ENCODE measurements at places on chromosomes 7 and 10.

GRCh38 chr7:113100121-113100603 lies 13.5 kb upstream of the GPR85 start:
- no peak for DNase-seq

DNA sequence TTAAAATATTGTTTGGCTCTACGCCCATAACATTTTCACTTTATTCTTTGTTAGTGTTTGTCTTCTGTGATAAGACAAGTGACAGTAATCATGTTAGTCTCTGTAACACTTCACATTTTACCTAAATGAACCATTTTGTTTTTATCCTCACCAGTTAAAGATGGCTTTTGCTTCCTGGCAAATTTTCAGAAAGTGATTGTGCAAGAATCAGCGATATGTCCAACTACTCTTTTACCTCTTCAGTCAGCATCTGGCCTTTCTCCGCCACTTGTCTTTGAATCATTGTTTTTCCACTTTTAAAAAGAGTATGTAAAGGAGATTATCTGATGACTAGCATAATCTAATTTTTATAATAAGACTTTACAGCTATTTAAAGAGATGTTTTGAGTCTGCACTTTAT lies 3.5 kb downstream of the DGKB start:
- DNase-seq, result no peak

GRCh38 chr7:11607686-11608085 lies 224.3 kb downstream of the THSD7A start:
- DNase-seq, result no peak

DNA sequence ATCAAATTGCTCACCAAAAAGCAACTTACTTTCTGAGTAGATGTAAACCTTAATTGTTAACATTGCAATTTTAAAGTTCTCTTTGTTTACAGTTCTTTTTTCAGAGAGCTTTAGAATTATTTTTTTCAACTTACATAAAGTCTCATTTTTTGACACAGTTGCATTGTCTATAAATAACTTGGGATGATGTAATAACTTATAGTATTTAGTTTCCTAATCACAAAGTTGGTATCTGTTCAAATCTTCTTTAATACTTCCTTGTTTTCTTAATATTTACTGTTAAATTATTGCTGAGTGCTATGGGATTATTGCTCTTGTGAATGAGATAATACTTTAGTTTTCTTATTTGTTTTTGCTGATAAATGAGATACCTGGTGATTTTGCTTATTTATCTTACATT lies 18.9 kb upstream of the SUV39H2 start:
- DNase-seq, result no peak

GRCh38 chr10:114482480-114483304 lies 78.4 kb upstream of the AFAP1L2 start:
- DNase-seq, result no peak

DNA sequence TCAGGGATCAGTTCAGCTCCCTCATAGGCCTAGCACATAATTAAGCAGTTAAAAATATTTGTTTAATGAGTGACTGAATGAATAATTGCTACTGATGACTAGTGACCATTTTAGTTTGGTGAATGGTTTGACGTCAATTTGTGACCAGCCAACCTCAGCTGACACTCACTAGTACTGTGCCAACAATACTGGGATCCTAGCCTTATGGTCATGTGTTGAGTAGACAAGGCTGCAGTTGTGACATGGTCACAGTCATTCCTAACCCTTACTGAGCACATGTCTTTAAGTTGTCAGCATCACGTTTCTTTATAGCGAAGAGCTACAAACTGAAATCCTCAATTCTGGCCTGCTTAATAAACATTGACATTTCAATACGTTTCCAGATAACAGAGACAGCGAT lies 86.9 kb upstream of the SLC26A5 start:
- no peak for DNase-seq

- DNase-seq, result no peak
Measured at GRCh38 chr7:44064791-44065430, 456 bp downstream of the PGAM2 start.

DNA sequence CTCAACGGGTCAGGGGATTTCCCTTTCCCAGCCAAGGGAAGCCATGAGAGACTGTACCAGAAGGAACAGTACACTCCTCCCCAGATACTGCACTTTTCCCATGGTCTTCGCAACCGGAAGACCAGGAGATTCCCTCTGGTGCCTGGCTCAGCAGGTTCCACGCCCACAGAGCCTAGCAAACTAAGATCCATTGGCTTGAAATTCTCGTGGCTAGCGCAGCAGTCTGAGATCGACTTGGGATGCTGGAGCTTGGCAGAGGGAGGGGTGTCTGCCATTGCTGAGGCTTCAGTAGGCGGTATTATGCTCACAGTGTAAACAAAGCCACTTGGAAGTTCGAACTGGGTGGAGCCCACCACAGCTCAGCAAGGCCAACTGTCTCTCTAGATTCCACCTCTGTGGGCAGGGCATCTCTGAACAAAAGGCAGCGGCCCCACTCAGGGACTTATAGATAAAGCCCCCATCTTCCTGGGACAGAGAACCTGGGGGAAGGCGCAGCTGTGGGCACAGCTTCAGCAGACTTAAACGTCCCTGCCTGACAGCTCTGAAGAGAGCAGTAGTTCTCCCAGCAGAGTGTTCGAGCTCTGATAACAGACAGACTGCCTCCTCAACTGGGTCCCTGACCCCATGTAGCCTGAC lies 29.6 kb downstream of the SLC16A12 start:
- DNase-seq, result no peak

- peak; percentile 73 for DNase-seq
Measured at GRCh38 chr7:105776068-105776790, 100.2 kb downstream of the ATXN7L1 start.

DNA sequence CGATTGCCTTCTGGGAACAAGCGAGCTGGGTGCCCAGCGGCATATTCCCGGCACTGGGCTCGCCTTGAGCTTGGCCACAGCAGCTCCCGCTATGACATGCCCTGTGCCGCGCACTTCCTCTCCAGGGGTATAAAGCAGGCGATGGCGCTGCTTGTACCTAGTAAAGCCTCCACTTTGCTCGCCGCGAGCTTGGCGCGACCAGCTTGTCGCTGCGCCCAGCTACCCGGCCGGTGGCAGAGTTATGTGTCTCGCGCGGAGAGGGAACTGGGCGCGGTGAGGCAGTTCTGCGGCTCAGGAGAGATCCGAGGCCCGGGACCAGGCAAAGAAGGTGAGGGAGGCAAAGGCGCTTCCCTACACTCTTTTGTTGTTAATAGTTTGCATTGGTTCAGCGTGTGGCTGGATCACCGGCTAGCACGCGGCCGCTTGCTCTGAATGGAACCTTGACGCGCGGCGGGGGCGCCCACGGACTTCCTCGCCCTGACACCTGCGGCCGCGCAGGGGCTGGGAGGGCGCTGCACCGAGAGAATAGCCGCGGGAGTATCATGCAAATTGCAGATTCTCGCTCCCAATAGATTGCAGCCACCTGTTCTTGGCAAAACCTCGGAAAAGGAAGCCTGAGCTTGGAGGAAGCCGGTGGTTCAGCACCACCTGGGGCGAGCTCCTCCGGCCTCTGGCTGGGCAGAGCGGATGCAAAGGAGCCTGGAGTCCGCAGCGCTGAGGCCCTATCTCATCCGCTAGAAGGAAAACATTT lies 3.0 kb upstream of the BUB3 start:
- DNase-seq, result no peak

DNA sequence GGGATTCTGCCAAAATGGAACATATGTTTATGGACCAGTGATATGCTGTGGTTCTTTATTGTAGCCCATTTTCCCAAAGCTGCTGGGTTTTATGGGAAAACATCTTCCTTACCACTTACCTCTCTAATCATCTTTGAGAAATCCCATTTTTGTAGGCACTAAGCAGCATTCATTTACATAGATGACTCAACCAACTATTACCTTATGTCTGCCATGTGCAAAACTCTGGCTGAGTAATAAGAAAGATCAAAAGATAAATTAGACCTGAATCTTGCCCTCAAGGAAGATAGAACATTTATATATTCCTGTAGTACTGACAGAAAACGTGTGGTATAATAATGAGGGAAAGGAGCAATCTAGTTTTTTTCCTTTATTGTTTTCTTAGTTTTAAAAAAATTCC lies 24.3 kb downstream of the CBLL1 start:
- DNase-seq, result no peak

GRCh38 chr10:45373576-45374349 lies at the start of gene ALOX5:
TSS of gene ALOX5 (plus strand) at chr10:45374216. CDS start at chr10:45374280, 64 bp downstream.
- DNase-seq, result no peak

DNA sequence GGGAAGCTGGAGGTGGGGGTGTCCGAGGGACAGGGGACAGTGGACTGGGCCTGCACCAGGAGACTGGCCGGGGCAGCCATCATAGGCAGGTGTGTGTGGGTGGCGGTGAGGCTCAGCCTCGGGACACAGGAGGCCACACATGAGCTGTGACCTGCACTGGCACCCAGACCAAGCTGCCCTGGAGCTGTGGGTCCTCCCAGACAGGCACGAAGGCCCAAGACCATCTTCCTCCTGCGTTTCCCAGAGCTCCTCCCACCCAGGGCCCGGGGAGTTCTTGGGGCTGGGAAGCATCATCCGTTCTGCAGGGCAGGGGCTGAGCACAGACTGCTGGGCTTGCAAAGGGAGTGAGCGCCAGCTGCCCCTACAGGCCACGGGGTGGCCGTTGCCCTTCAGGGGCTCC lies 87.4 kb downstream of the PDGFA start:
- DNase-seq, result no peak

GRCh38 chr7:143245123-143245522 lies 18.1 kb upstream of the GSTK1 start:
- DNase-seq, result no peak

GRCh38 chr10:102935939-102936605 lies 18.0 kb downstream of the CNNM2 start:
- no peak for DNase-seq

DNA sequence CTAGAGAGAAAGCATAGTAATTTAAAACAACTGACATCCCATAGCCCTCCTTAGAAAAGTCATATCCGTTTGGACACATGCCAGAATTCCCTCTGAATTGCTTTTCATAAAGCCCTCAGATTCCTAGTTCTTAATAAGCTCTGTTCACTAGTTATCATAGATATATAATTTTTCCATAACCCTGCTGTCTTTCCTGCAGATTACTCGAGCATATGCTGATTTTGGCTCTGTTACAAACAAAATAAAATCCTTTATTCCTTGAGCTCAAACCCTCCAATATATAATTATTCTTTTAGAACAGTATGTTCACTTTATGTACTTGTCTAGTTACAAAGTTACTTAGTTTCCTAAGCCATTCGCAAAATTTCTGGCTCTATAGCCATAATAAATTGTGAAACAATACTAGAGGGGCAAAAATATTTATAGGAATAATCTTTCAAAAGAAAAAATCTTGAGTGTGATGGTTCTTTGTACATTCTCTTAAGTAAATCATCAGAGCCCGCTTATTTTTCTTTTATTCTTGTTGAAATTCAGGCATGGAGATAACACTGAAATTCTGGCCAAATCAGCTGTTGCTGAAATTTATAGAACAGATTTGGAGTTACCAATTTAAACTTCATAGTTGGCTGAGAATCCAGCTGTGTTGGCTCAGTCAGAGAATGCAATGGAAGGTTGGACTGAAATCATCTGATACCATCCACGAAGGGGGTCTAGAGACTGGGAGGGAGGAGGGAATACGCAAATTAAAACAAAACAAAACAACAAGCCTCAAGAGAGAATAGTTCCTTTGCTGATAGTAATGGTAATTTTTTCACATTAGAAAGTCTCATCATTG lies 146.1 kb upstream of the TMEM196 start:
- DNase-seq, result no peak

GRCh38 chr7:142365410-142365842 lies 107.6 kb upstream of the PRSS58 start:
- no peak for DNase-seq

DNA sequence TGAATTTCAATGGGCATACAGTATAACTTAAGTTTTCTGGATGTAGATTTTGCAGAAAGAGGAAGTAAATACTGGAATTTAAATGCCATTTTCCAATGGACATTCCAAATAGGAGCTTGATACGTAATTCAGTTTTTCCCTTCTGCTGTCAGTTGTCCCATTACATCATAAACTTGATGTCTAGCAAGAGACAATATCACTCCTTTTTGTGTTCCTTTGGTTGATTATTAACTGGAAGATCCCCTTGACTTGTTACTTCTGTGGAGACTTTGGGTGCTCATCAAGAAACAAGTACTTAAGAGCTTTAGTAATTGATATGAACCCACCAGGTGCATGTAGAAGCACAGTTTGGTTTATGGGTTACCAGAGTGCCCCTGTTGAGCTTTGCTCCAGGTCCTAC lies 116.1 kb downstream of the ST7 start:
- DNase-seq, result no peak

- DNase-seq, result no peak
Measured at GRCh38 chr7:139993592-139993991, 69.2 kb downstream of the PARP12 start.

GRCh38 chr10:74837743-74838142 lies 11.3 kb downstream of the KAT6B start:
- DNase-seq, result no peak

DNA sequence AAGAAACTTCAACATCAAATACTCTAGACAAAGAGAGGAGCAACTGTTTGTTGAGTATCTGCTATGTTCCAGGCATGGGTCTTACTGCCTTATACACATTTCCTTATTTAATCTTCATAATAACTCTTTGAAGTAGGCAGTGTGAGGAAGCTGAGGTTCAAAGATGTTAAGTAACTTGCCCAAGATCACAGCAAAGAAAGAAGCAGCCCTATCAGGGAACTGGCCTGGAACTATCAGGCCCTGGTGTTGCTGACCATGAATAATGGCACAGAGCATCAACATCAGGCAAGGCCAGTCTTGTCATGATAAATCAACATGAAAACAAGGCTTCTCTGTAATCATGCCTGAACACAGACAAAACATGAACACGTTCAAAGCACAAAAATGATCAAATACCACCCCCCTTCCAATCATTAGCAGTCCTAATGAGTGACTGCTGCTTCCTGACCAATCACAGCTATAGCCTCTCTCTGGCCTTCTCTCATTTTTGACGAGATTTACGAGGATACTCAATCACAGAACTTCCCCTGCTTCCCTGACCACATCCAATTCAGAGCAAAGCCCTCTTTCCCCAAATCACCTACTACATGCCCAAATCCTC lies 2.3 kb downstream of the GSDME start:
- DNase-seq, result no peak

DNA sequence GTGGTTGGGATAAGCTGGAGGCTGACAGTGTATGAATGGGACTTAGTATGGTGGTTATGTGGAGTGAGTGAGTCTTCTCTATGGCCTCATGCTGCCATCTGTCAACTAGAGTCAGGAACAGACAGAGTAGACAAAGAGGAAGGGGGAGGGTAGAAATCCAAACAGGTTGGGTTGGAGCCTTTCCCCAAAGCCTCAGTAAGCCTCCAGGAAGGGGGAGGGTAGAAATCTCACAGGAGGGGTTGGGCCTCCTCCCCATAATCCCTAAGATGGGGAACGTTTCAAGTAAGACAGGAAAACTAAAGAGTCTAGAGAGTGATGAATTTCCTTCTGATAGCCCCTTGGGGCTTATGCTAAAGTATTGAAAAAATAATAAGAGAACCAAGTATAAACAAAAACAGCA lies 2.0 kb upstream of the AKR1B15 start:
- DNase-seq, result no peak

DNA sequence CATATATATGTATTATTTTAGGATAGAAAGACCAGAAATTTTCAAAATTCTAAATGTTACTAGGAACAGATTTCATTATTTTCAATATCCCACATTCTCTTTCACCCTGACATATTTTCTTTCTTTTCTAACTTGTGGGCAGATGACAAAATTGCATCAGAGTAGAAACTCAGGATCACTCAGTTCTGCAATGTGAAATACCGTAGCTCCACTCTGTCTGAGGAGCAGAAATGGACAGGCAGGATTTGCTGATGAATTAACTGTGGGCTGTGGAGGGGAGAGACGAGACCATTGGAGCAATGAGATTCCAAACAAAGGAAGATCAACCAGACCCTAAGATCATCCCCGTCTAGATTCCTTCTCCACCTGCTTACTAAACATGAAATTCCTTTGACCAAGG lies 37.0 kb upstream of the SVOPL start:
- no peak for DNase-seq
